ENCODE measurements at places on chromosomes 1 and 21.

DNA sequence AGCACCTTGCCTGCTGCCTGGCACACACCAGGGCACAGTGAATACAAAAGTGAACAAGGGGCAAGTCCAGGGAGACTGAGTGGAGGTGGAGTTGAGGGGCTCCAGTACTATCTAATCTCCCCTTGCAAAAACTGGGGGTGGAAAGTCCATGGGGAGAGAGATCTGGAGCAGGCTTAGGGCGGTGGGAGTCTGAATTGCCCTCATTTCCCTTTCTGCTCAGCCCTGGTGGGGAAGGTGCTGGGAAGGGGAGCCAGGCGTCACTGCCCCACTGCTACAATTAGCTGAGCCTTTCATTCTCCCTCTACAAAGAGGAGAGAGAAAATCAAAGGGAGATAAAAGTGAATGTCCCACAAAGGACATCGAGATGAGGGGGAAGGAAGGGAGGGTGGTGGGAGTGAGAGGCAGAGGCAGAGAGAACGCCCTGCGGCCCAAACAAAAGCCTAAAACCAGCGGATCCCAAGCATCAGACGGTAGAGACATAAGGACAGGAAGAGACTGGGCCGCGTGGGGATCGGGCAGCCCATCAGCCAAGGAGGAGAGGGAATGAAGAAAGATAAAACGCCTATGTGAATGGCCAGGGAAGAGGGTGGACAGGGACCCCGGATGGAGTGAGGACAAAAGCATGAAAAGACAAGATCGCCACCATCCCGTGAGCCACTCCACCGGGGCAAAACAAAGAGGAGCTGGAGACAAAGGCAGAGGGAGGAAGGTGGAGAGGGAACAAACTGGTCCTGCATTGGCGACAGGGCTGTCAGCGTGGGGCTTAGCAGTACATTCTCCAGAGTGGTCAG, 46.8 kb upstream of the SOX13 start:
- no peak for DNase-seq

- DNase-seq = peak; percentile 32
These were observed 456 bp upstream of the SMYD2 start for GRCh38 chr1:214280386-214281020.

- no peak for DNase-seq
These were observed 41.2 kb downstream of the LMO4 start for GRCh38 chr1:87369736-87370478.

GRCh38 chr1:31575369-31576140, 760 bp upstream of the TINAGL1 start:
- no peak for DNase-seq

GRCh38 chr1:54486907-54487306, 61.1 kb upstream of the ACOT11 start:
- no peak for DNase-seq

- DNase-seq = no peak
These were observed 179.5 kb downstream of the LRRC40 start for GRCh38 chr1:70025846-70026245.

DNA sequence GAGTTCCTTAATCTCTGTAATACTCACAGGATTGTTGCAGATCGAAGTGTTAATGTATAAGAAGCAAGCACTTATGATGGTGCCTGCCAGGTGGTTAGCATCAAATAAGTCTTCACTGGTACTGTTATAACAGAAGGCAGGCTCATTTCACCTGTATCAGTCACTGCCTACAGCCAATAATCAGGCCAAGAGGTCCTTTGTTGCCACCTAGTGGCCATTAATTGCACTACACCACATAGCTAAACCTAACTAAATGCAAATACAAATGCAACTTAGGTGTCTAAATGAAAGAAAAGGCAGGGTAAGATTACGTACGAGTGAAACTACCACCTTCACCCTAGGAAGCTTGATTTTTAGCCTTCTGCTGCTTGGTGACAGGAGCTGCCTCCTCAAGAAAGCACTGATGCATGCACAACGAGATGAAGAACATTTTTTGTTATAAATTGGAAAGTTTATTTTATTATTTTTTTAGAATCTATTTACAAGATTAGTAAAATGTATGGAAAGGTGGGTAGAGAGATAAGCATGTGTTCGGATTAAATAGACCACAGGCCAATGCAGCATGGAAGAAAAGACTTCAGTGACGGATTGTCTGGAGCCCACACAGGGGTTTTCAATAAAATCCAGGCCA, 334.8 kb upstream of the CAMK1G start:
- peak; percentile 60 for DNase-seq

DNA sequence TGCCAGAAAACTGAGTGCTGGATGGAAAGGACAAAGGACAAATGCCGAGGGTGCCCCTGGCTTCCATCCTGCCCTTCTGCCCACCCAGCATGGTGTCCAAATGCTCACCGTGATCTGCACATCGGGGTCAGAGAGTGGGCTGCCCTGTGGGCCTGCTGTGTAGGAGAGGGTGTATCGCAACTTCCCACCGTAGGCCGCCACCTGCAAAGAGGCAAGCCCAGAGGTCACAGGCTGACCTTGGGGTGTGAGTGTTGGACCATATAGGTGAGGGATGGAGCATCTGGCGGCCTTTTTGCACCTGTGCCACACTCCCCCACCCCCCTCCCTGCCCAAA, 53.5 kb downstream of the LDLRAD2 start:
- no peak for DNase-seq

- DNase-seq = no peak
These were observed 26.3 kb downstream of the ITSN1 start for GRCh38 chr21:33668620-33669019.

GRCh38 chr1:40901886-40902852, 40.0 kb upstream of the CITED4 start:
- no peak for DNase-seq

DNA sequence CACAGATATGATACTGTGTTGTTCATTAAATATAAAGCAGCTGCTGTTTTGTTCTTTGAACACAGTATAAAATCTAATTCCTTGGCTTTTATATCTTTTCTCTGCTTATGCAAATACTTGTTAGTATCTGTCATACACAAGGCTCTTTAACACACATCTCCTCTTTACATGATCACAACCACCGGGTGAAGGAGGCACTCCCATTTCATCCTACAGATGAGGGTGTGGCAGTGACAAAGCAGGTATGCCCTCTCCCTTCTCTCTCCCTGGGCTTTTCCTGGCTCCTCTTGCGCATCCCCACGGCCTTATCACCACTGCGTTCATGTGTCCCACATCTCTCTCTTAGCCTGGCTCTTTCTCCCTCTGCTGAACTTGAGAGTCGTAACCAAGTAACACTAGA, 38.2 kb downstream of the JUN start:
- no peak for DNase-seq

GRCh38 chr1:236718328-236718727, 32.0 kb downstream of the ACTN2 start:
- DNase-seq = no peak

DNA sequence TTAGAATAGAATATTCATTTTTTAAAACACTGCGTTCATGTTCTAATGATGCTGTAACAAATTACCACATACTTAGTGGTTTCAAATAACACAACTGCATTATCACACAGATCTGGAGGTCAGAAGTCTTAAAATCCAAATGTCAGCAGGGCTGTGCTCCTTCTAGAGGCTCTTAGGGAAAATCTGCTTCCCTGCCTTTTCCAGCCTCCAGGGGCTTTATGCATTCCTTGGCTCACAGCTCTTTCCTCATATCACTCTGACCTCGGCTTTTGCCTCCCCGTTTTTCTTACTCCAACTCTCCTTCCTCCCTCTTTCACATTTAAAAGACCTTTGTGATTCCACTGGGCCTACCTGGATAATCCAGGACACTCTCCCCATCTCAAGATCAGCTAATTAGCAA, 18.6 kb upstream of the FMN2 start:
- DNase-seq = no peak

DNA sequence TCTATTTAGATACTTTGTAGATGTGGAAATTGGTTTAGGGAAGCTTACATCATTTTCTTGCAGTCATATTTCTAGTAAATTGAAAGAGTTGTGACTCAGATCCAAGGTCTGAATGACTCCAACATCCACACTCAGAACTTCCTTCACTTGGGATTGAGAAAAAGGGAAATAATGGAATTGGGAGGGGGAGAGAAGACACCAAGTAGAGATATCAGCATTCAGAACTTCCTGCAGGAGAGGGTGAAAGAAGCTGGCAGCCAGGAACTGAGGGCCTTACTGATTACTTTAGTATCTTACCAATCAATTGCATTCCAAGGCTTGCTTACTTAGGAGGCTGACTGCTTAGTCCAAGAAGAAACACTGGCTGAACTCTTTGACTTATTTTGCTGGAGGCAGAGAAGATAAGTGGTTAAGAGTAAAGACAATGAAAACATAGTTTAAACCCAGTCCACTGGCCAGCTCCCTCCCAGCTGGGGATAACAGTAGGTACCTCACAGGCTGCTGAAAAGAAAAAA, 21.7 kb downstream of the APP start:
- no peak for DNase-seq

DNA sequence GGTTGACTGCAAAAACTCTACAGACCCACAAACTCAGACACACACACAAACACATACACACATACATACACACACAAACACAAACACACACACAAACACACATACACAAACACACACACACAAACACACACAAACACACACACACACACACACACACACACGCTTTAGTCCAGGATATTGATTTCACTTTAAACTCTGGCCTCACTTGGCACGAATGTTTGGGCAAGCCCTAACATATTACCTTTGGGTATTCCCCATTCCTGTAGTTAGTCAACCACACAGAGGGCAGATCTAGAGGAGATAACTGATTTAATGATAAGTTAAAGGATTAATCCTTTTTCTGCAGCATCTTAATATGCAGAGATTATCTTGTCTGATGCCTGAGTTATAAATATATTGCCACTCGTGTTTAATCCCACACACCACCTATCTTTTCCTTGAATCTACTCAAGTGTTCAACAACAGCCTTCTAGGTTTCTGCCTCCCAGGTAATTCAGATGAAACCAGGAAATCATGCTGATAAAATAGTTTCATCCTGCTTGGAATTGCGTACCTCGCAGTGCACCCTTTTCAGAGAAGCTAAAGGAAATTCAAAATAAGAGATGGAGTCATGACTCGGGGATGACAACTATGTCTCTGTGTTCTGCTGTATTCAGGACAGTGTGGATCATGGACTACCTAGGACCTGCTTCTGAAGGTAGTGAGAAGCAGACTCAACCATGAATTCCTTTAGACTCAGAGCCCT, 14.5 kb upstream of the RUNX1 start:
- DNase-seq = no peak

GRCh38 chr1:42153624-42154023, 414 bp downstream of the GUCA2B start:
- no peak for DNase-seq
